Posterior cingulate gyrus (tissue), 11 donors: ENCODE measurements at places on chromosomes 1 and 21.

- no peak for DNase-seq
Observed at GRCh38 chr1:41608211-41608610, 123.7 kb upstream of the EDN2 start.

DNA sequence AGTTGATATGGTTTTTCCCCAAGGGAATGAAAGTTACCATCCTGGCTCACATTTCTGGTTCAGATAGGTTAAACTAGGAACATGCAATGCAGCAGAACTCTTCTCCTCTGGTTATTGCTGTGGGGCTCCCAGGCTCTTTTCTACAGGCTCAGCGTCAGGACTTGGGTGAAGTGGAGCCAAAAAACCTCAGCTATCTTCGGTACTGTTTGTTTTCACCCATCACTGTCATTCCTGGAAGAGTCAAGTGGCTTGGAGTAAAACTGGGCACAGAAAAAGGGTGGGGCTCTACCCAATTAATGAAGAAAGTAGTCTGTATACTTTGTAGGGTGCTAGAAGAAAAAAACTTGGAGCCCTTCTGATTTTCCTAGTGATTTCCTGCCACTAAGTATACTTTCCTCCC lies 9.4 kb downstream of the WNT2B start:
- no peak for DNase-seq

GRCh38 chr1:59443310-59443709 lies 146.4 kb downstream of the FGGY start:
- no peak for DNase-seq

DNA sequence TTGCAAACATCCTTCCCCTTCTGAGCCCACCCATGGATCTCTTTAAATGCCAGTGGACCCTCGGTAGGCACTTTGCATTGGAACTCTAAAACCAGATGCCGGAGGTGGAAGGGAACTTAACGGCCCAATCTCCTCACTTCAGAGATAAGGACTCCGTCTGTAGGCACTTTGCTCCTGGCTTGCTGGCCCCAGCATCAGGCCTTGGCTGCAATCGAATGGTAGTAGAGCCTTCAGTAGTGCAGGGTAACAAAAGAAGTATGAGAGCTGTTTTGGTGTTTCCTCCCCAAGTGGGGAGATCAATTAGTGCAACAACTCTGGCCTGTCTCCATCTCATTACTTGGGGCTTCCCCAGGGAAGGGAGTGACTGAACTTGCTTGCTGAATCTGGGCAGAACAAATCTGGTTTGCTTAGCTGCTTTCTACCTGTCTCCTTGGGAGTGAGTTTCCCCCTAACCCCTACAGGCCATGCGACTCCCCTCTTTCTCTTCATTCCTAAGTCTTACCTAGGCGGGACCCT lies 70.8 kb downstream of the TENT5C start:
- DNase-seq, result no peak

DNA sequence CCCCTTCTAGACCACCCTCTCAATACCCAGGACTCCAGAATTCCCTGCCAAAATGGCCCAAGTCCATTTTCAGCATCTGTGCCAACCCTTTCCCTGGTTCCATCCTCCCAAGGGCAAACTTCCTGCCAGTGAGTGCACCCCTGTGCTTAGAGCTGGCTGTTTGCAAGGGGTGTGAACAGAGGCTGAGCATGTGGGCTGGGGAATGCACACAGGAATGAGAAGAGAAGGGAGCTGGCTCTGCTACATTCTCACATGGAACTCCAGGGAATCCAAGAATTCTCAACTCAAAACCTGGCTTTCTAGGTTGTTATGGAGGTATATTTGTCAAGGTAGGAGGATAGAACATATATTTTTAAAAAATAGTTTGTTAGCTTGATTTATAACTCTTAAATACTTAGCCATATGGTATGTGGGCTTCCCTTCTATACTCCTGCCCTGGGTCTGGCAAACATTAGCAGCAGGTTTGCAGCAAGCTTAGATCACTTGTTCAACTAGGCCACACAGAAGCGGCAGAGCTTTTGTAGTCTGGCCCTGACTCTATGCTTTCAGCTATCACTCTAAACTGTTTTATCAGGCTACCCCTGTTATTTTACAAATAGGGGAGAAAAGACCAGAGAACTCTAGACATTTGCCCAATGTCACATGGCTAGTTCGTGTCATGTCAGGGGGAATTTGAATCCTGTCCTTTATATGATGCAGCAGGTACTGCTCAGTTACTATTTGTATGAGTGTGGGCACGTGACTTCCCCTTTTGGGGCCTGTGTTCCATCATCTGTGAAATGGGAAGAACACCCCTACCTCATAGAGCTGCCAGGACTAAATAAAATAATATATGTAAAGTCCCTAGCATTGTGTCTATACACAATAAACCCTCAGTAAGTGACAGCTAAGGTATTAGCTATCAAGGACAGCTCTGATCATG lies 8.1 kb upstream of the STMN1 start:
- no peak for DNase-seq

- peak; percentile 18 for DNase-seq
Observed at GRCh38 chr1:220528679-220529501, 954 bp downstream of the MARK1 start.

DNA sequence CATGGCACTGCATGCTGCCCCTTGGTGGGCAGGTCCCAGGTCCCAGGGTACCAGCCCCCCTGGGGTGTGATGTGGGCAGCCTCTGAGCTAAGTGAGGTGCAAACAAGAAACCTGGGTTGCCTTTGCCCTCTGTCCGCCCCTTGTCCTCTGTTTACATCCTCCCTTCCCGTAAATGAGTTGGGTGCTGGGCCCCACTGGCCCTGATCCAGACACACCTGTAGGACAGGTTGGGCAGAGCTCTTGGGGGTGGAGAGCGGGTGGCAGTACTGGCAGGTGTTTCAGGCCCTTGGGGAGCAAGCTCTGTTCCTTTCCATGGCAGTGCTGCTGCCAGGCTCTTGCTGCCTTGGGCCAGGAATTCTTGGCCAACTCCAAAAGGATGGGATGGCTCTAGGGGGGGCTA lies 35.8 kb downstream of the ELF3 start:
- DNase-seq, result no peak
